ENCODE measurements at places on chromosomes 1 and 21. TPM values are rescaled to one million over a fixed set of nuclear protein-coding genes. Genes with fewer than 3 reads are reported as not detected.

- DNase-seq = no peak
Observed at GRCh38 chr1:203631946-203632345, 5.3 kb downstream of the ATP2B4 start.

DNA sequence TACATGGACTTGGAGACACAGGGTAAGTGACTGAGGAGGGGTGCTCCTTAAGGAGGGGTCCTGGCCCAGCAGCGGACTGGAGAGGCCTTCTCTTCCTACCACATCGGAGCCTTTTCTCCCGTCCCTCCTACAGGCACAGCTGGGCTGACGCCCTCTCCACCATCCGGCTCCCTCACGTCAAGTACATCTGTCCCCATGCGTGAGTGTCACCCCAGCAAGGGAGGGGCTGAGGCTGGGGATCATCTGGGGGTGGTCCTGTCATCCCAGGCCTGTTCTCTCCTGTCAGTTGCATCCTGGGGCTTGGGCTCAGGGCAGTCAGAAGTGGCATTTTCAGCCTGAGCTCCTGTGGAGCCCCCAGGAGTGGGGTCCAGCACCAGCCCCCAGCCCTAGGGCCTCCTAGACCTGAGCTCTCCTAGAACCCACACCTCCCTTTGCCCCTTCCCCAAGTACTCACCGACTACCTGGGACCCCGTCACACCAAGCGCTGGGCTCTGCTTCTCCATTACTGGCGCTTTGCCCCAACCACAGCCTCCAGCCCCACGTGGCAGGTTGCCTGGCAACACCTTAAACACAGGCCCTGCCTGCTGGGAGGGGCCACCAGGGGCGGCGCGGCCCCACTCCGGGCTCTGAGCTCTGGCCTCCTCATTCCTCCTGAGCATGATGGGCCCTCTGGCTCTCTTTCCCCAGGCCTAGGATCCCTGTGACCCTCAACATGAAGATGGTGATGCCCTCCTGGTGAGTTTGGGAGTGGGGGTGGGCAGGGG lies 2.3 kb downstream of the LYPLA2 start:
- DNase-seq = no peak

Gene INAVA
- total RNA-seq = 3.6 TPM

GRCh38 chr21:34279883-34280282 lies 83.9 kb upstream of the KCNE2 start:
- DNase-seq = no peak
